ENCODE measurements at places on chromosomes 3 and 15.

DNA sequence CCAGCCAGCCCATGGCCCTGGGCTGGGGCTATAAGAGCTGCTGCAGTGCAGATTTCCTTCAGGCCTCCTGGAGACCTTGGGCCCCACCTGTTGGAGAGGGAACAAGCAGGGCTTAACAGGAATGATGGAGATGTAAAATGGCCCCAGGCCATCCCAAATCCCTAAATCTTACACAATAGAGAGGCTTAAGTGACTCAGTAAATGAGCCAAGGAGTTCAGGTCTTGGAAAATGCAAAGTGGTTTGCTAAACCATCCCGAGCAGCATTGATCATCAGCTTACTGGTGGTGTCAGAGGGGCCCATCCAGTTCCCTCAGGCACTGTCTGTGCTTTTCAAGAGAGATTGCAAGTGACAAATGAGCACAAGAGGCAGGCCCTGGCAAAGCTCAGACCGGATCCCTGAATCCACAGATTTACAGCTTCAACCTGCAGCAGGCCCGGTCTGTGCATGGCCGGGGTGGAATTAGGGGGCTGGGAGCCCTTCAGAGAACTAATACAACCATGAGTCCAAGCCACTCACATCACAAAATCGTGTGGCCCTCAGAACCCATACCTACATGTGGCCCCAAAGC lies 325.4 kb downstream of the UACA start:
- no peak for DNase-seq

DNA sequence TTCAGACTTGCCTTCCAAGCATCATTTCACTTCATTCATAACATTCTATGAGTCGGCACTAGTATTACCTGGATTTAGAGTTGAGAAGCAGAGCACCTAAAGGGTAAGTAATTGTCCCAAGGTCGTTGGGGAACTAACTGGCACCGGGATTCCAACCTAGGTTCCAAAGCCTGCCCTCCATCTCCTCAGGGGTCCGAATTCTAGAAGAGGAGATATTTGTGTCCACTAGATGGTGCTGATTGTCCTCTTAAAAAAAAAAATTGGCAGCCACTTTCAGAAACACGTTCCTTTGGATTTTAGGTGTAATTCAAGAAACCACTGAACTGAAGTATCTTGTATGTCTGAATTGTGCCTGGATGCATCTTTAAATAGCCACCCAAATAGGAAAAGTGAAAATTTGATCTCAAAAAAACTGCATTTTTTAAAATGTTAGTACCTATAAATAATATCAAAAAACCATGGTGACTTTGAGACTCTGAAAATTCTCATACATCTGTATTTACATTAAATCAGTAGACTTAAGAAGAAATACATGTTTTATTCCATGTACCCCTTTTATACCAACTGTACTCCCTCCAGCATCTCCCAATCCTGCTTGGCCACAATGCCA lies 3.9 kb upstream of the FSIP1 start:
- DNase-seq, result no peak

- no peak for DNase-seq
These were observed 79.5 kb downstream of the LRRK1 start for GRCh38 chr15:100998630-100999029.

GRCh38 chr15:71511796-71512681 lies 298.3 kb upstream of the NR2E3 start:
- DNase-seq, result no peak

DNA sequence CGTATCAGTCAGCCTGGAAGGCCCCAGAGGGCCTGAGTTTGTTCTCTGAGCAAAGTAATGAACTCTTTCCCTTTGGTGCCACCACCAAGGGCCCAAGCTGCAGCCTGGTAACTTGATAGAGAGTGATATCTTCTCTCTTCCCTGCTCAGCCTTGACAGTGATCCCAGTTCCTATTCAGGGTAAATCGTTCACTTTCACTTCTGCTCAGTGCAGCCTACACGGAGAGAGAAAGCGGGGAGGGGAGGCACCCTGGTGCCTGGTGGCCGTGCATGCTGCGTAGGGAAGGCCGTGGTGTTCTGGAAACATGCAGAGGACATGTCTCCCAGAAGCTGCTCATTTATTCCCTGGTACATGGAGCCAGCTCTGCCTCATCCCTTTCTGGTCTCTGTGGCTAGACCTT lies 54.9 kb downstream of the KIF9 start:
- no peak for DNase-seq

DNA sequence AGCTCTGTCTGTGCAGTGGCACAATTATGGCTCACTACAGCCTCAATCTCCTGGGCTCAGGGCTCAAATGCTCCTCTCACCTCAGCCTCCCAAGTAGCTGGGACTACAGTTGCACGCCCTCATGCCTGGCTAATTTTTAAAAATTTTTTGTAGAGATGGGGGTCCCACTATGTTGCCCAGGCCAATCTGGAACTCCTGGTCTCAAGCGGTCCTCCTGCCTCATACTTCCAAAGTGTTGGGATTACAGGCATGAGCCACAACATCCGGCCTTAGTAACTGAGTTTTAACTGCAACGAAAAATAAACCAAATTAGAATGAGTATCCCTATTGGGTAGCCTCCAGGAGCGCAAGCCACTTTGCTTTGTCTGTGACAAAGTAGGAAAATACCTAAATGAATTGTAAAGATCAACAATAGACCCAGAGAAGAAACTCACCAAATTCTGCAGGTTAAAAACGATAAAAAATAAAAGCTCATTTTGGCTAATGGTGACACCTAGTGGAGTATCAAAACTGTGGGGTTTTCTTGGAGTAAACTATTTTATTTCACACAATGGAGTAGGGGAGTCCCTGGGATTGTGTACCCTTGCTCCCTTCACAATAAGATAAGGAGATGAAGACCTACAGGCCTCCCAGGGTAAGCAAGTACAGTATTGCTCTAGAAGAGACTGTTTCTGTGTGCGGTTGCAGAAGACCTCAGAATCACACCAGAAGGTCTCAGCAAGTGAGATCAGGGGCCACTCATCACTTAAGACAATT lies 21.0 kb upstream of the CA12 start:
- peak; percentile 12 for DNase-seq

DNA sequence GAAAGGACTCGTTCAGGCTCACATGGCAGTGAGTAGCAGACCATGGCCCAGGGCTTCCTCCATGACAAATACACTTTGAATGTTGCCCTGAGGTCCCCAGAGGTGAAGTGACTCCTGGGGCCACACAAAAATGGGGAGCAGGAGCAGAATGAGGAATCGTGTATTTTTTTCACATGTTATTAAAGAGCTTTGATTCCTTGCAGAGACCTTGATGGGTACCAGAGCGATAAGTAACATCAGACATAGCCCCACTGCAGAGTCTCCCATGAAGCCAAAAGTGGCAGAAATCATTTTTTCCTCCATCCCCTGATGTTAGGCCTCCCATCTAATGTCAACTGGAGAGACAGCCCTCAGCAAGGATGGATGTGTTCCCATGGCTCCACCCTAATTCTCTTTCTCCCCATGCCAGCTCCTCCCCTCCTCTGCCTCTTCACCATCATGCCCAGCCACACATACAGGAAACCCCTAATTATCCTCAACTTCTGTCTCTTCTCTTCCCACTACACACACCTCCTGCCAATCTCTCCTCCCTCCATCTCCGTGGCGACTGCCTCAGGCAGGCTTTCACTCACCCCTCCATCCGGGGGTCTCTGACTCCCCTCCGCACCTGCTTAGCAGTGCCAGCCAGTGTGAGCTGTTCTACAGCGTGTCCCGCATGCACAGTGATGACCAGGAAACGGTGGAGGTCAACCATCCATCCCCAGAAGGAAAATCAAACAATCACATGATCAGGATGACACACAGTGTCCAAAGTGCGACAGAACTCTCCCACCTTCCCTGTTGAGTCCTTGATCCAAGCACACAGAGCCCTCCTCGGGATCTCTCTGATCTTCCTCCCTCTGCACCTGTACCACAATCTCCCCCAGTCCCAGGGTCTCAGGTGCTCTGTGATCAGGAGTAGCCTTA lies 7.1 kb upstream of the SSUH2 start:
- DNase-seq, result no peak

GRCh38 chr3:13932578-13933295 lies 52.9 kb upstream of the WNT7A start:
- DNase-seq, result no peak

DNA sequence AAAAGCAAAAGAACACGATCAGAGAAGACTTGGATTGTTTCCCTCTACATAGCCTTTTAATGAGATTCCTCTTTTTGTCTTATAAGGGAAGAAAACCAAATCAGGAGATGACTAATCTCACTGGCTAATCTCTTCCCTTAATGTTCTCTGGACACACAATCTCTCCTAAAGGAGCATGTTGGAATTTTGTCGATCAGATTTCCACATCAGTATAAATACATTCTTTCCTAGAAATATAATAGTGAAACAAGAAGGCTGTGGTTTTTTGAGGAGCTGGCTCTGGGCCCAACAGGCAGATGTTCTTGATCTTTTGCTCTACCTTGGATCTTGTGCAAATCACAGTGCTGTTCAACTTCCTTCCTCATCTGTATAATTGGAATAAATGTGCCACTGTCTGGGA lies 94.0 kb downstream of the GTPBP8 start:
- no peak for DNase-seq

GRCh38 chr3:132209855-132210254 lies 107.4 kb upstream of the ACP3 start:
- DNase-seq, result no peak

GRCh38 chr3:43448098-43448497 lies 161.8 kb downstream of the SNRK start:
- no peak for DNase-seq

- DNase-seq, result no peak
These were observed 76.7 kb upstream of the SATB1 start for GRCh38 chr3:18501679-18502343.

DNA sequence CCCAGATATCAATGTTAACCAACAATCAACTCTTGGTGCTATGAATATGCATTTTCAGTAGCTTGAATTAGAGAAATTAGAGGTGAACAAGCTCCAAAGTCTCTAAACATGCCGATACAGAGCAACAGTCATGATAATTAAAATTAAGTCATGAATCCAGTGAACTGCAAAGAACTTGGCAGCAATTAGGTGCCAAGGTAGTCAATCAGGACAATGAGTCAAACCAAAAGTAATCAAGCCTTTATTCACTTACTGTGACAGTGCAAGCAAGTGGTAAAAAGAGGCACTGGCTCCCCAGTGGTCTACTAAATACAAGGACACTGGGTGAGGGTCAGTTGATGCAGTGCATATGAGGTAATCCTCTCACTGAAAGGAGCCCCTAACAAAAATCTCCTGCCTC lies 1.8 kb downstream of the ZNF770 start:
- no peak for DNase-seq

DNA sequence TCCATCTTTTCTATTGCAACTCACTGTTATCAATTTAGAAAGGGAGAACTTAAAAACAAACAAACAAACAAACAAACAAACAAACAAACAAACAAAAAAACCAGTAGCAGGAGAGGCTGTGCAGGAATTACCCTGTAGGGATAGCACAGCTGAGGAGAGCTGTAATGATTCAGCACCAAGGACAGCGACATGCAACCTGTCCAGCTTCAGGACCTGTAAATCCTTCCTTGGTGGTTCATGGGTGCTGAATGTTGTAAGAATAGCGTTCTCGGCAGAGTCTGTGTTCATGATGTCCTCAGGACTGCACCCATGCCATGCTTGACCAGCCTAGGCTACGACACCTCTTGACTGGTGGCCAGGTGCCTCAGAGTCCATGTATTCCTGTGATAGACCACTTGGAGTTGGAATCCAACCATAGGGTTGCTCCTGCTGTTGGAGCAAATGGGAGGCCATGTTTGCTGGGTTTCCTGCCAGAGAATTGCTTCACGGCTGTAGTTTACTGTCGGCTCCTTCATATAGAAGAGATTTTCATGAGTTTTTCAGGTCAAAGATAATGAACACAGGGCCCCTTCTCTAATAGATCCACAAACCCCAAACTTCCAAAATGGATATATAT lies 65.9 kb downstream of the CACNA2D3 start:
- DNase-seq, result peak; percentile 42

DNA sequence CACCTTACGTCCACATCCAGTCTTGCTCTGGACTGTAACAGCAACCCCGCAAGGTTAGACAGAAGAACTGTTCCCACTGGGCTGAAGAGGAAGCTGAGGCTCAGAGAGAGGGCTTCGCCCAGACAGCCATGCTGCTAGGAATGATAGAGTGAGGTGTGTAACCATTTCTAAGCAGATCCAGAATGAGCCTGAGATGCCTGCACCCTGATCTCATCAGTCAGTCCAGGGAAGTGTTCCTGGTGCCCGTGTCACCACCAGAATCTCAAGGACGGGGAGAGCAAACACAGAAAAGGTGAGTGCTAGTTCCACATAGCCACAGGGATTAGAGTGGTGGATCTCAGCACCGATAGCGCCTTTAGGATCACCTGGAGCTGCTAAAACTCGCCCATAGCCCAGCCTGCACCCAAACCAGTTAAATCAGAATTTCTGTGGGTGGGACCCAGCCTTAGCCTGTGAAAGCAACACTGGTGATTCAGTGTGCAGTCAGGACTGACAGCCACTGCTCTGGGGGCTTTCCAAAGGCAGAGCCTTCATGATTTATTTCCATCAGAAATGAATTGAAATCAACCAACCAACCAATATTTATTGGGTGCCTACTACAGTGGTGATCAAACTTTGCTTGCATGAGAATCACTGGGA lies 12.3 kb downstream of the ISLR start:
- DNase-seq, result no peak

GRCh38 chr3:16595778-16596177 lies 9.4 kb downstream of the DAZL start:
- no peak for DNase-seq

DNA sequence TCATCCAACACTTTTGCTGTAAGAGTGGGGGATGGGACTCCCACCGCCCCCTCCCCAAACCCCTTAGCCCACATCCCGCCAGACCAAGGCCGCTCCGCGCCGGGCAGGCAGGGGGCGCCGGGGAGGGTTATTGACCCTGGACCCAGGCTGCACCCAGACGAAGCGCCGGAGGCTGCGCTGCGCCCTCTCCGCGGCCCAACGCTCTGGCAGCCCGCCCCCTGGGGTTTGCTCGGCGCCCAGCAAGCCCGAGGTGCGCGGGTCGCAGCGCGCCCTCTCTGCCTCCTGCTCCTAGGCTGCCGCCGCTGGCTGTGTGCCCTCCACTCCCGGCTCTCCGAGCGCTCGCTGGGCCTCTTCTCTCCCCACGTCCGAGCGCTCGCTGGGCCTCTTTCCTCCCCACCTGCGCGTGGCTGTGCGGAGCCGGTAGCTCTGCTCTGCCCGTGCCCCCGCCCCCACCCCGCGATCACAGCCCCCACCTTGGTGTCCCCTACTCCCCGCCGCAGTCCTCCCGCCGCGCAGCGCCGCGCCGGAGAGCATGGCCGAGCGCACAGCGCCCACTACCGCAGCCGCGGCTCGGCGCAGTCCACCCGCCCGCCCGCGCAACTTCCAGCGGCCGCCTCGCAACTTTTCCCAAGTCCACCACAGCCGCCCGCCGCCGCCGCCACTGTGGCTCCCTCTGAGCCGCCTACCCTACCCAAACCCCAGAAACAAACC lies 1.2 kb downstream of the MECOM start:
- peak; percentile 70 for DNase-seq

GRCh38 chr3:127690823-127691452 lies 18.2 kb downstream of the ABTB1 start:
- no peak for DNase-seq

GRCh38 chr3:89488800-89489580 lies 381.6 kb downstream of the EPHA3 start:
- DNase-seq, result no peak

- no peak for DNase-seq
These were observed 95.5 kb upstream of the NPHP3 start for GRCh38 chr3:132817646-132818177.
